ENCODE measurements at places on chromosomes 13 and 19.

DNA sequence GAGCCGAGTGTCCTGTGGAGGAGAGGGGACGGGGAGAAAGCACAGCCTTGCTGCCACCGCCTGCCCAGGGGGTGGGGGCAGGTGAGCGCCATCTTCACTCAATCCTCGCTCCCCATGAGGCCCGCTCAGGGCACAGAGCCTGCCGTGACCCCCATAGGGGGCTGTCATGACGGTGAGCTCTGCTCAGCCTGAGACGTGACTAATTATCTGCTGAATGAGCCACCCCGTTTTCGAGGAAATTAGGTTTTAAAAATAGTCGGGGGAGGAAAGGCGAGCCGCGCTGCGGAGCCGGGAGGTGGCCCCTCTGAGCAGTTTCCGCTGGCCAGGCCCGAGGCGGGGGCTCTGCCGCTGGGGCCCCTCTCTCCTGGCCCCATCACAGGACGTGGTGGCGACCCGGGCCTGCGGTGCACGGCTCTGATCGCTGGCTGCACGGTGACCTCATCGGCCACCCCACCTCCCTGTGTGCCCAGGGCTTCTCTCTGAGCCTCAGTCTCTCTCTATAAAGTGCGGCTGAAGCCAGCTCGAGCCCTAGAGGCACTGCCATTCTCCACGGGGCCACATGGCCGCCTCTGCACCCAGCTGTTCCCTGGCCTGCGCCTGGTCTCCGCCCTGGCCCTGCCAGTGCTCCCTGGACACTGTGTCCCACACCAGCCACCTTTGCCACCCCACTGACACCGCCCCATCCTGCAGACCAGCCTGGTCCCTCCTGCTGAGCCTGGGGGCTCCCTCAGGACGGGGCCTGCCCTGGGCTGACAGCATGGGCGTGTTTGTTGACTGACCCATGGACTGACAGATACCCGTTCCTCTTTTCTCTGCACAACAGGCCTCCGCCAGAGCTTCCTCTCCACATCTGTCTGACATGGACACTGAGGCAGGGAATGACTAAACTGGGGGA, 28.3 kb downstream of the PIP5K1C start:
- no peak for DNase-seq

DNA sequence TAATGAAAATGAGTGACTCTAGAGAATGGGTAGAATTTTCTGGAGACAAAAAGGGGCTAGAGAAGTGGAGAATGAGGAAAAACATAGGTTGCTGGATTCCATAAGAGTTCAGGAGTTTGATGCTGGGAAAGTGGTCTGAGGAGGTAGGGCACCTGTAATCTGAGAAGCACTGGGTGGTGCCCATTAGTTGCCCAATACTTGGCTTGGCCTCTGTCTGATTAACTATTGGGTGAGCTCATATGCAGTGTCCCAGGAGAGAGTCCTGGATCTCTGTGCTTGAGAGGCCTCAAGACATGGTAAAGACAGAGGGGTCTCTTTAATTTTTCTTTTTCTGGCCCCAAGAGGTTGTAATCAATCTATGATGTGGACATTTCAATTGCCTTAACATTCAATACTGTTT, 390.1 kb downstream of the TDRD3 start:
- no peak for DNase-seq

- no peak for DNase-seq
Observed at GRCh38 chr19:15769586-15769985, 17.9 kb upstream of the OR10H5 start.

- DNase-seq, result no peak
Observed at GRCh38 chr13:65600702-65601101, 1629.4 kb downstream of the PCDH9 start.

All from stimulated activated CD4-positive, alpha-beta T cell treated with anti-CD3 and anti-CD28 coated beads, Interleukin-2, amount 100 ng/mL, for 4 hours (primary cell).